ENCODE measurements at places on chromosomes 3 and 15.
A peak's percentile ranks its signal among the peaks of the same experiment; 100 is the strongest.

DNA sequence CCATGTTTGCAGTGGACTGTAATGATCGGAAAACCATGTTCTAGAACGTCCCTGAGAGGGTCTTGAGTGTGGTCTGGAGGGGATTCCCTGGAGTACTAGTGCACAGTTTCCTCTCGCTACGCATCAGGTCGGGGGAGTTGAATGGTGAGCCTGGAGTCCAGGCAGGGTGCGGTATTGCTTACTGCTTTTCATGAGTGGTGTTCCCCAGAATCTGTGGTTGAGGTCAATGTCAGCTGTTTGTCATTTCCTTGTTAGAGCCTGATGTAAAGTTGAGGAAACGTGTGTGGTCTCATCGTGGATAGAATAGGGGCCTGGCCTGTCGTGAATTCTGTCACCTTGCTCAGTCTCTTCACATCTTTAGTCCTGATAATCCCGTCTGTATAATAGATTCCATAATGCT is 328.2 kb upstream of the LRRFIP2 start:
- no peak for DNase-seq

- no peak for DNase-seq
Measured at GRCh38 chr15:71599418-71600151, 210.8 kb upstream of the NR2E3 start.

- no peak for DNase-seq
Measured at GRCh38 chr15:23570486-23570885, 5.0 kb downstream of the MKRN3 start.

GRCh38 chr3:172021164-172021563 is 18.2 kb upstream of the FNDC3B start:
- no peak for DNase-seq

- DNase-seq: peak; percentile 61
Measured at GRCh38 chr15:101489237-101489598, 289 bp downstream of the PCSK6 start.

DNA sequence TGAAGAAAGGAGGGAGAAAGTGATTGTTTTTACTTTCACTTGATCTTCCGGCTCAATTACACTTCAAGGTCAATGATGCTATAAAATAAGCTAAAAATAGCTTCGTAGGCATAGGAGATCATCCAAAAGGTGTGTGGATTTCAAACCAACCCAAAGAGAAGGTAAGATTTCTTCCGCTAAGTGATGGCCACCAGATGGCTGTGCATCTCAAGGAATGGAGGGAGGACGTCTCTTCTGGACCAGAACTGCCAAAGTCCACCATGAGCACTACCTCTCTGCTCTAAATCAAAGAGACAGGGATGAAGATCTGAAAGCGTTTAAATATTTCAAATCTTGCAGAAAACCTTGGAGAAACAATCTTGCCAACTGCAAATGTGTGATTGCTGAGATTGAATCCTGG is 199.1 kb upstream of the ZPLD1 start:
- DNase-seq: no peak

DNA sequence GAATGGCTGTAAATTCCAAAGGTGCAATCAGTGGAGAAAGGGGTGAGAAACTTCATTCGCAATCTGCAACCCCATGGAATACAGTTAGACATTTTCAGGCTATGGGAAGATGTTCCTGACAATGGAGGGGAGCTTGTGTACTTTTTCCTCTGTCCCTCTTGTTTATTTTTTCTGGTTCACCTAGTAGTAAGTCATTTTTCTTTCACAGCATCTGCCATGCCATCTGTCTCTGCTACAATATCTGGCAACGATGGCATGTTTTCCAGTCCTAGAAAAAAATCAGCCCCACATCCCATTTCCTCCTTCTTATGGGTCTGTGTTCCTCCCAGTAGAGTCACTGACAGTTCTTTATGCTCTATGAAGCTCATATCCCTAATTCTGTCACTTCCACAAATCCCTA is 76.0 kb downstream of the SSR3 start:
- no peak for DNase-seq

GRCh38 chr3:37773911-37774310 is 87.8 kb upstream of the CTDSPL start:
- no peak for DNase-seq

GRCh38 chr3:94028093-94028837 is at the start of gene STX19:
TSS of gene STX19 (minus strand) at chr3:94028597. CDS start at chr3:94015269, 13,328 bp downstream.
- DNase-seq: peak; percentile 72

- no peak for DNase-seq
Measured at GRCh38 chr3:13385373-13385965, 34.7 kb downstream of the NUP210 start.

DNA sequence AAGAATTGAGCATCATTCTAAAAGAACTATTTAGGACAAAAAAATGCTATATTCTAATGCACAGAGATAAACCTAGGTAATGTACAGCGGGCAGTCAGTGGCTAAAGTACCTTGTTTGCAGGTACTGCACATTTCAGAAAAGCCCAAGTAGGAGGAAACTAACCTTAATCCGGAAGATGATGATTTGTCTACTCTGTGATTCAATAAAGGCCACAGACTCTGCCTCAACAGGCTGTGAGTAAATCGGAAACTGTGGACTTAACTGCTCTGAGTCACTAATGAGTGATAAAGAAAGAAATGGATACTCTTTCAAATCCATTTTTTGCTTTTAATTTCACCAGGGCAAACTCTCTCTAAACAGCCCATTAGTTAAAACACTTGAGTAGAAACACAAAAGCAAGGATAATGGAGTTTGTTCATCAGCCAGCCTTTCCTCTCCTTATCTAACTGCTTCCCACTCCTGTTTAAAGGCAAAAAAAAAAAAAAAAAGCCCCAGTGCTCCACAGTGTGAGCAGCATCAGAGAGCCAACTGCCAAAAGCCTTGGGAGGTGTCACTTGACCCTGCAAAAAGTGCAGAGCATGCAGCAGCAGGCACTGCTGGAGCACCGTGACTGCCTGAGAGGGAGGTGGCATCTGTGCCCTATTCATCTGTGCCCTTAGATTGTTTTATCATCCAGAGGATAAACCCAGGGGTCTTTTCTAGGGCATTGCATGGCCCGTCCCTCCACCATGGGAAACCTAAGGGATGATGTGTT is 187.7 kb downstream of the SATB1 start:
- DNase-seq: no peak

GRCh38 chr3:70516076-70516475 is 203.6 kb upstream of the MDFIC2 start:
- no peak for DNase-seq

- no peak for DNase-seq
Measured at GRCh38 chr3:50539356-50540286, 27.9 kb downstream of the C3orf18 start.

DNA sequence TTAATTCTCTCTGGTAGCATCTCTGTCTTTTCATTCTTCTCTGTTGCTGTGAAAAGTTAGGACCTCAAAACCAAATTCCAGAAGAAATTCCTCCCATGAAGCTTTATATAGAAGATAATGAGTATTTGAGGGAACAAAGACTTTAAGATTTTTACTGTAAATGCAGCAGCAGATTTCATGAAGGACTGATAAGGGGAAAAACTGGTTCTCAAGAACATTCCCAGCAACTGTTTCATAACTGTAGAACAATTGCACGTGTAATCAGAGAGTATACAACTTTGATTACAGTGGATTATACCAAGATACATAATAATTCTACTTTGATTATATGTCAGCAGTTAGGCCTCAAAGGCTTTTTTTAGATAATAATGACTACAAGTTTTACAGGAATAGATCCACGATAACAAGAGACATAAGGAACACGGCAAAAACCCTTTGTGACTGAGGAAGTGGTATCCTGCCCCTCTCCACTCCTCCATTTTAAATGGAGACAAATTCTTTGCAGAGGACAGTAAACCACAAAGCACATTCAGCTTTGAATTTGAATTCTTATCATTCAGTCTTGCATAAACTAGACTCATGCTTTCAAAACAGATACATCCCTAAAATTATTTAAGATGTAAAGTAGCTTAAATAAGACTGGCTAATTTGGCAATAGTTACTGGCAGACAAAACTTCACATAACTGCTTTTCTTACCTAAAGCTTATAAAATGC is 42.9 kb upstream of the DIPK2A start:
- DNase-seq: no peak

DNA sequence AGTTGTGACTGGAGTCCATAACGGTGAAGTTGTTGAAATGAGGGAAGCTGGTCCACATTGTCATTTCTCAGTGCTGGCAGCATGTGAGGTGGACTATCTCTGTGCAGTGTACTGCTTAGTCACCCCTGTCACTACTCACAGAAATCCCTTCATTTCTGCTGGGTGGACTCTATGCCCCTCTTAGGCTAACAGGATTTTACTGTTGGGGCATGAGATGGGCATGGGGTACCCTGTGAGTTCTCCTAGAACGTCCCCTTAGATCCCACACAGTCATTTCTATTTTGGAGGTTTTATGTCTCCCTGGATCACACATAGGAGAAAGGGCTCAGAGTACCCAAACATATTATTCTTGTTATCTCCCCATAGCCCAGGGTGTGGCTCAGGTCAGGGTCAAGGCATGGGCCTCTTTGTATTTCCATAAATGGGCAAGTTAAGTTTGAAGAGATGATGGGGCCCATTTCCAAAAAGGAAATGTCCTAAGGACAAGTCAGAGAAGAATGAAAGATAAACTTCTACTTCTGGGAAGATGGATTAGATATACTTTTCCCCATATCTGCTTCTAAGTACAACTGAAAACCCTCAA is 15.2 kb downstream of the P2RY1 start:
- DNase-seq: no peak

DNA sequence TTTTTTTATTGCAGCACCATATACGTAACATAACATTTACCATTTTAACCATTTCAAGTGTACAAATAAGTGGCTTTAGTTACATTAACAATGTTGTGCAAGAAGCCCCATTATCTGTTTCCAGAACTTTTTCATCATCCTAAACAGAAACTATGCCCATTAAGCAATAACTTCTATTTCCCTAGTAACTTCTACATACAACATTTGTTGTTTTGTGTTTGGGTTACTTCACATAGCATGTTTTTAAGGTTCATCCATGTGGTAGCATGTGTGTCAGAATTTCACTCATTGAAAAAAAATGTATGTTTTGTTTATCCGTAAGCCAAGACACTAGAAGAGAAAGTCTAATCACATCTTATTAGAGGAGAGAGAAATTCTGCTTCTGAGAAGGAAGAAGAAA is 450.5 kb upstream of the PDZRN3 start:
- DNase-seq: no peak

GRCh38 chr3:46921041-46921440 is 43.5 kb downstream of the PTH1R start:
- no peak for DNase-seq

DNA sequence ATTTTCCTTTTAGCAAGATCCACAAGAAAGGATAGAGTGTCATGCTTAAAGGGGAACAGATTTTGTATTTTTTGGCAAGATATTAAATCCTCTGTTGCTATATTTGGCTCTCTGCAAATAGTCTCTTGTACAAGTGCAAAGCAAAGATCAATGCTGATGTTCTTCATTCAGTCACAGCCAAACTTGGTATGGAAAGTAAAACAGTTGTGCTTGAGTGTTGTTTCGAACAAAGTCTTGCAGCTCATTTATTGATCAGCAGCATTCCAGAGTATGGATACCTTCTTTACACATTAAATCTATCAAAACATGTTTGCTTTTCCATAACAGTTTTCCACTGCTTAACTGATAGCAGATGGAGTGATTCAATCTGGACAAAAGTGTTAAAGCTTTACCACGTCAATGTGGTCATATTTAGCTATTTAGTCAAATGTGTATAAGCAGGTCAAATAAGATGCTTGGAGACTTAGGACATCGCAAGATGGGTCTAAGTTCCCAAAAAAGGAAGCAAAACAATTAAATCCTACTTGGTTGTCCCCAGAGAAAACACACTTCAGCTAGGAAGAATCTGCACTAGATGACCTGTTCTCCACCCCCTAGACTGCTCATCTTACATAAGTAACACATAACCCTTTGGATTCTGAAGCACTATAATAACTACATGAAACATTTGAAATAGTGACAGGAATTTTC is 52.4 kb downstream of the VGLL3 start:
- no peak for DNase-seq

DNA sequence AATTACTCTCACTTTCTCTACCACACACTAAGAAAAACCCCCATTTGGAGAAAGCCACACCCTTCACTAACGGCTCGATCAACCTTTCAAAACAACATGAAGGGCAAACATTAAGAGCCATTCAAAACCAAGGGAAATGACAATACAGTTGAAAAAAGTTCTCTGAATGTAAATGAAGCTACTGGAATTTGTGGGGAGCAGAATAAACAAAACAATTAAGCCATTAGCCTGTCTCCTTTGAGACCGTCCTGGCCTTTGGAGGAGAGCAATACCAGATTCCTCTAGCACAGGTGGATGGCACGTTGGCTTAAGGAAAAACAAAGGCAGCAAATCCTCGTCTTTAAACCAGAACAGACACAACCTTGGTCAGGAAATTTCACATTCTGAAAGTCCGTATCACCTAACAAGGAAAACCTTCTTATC is 18.7 kb downstream of the MYO1E start:
- no peak for DNase-seq

- no peak for DNase-seq
Measured at GRCh38 chr15:71121442-71121841, 6.2 kb downstream of the THSD4 start.

DNA sequence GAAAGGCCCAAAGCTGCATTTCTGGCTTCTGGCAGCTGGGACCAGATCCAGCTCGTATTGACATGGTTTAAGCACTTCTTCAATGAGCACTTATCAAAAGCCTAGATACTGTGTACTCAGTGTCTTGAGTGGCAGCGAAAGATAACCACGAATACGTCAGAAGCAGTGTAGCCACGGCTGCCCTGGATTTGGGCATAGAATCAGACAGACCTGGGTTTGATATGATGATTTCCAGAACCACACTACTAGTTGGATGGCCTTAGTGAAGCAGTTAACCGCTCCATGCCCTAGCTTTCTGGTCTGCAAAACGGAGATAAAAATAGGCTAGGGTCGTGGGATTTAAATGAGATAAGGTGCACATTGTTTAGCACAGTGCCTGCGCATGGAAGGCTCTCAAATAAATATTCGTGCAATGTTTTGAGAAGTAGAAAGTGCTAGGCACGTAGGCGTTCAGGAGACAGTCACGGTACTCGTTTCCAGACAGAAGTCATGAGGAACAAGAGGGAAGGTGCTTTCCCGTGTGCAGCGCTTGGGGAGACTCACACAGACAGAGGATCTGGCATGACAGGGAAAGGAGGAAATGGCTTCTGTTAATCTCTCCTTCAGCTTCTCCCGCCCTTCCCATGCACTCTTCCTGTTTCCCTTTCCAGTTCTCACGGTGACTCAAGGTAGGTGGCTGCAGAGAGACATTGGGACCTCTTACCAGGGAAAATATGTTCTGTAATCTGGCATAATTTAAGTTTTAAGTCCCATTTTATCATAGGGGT is 70.3 kb downstream of the CCNL1 start:
- peak; percentile 78 for DNase-seq

GRCh38 chr3:48404440-48405342 is 25.2 kb downstream of the PLXNB1 start:
- DNase-seq: no peak

GRCh38 chr3:17040990-17041377 is 156.2 kb downstream of the PLCL2 start:
- no peak for DNase-seq

DNA sequence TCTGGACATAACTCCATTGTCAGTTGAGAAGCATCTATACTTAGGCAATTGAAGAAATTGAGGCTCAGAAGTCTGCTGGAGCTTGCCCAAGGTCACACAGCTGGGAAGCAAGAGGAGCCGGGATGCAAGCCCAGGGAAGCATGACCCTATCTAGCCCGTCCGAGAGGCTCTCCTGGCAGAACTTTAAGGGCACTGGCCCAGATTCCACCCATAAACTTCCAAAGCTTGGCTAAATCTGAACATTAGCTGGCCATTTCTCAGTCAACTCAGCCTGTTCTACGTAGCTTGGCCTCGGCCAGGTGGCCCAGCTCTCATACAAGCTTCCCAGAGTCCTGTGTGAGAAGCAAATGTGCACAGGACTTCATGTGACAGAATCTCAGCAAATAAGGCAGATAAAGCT is 75.8 kb downstream of the LRIG1 start:
- no peak for DNase-seq

Data from colonic mucosa (tissue), 4 donors.